ENCODE measurements at places on chromosomes 5 and 9. TPM values are rescaled to one million over a fixed set of nuclear protein-coding genes. Genes with fewer than 3 reads are reported as not detected.

Gene WNT8A
- not detected for total RNA-seq

Gene TRIP13
- 53.3 TPM for total RNA-seq

Gene NPR3
- 19.9 TPM for total RNA-seq

Gene PHF24
- total RNA-seq, result 0.74 TPM

Gene SIT1
- not detected for total RNA-seq

Gene NSG2
- not detected for total RNA-seq

Gene PCDHGA7
- total RNA-seq, result 0.50 TPM

Gene KIAA1958
- total RNA-seq, result 0.89 TPM

Gene DDX41
- total RNA-seq, result 136 TPM

Gene RGS7BP
- not detected for total RNA-seq

Gene MRPL50
- 9.1 TPM for total RNA-seq

Gene TAF1L
- total RNA-seq, result not detected
